Stimulated activated CD8-positive, alpha-beta memory T cell treated with anti-CD3 and anti-CD28 coated beads, Interleukin-15, amount 100 ng/mL, for 24 hours (primary cell): ENCODE measurements at places on chromosomes 3 and 15.

DNA sequence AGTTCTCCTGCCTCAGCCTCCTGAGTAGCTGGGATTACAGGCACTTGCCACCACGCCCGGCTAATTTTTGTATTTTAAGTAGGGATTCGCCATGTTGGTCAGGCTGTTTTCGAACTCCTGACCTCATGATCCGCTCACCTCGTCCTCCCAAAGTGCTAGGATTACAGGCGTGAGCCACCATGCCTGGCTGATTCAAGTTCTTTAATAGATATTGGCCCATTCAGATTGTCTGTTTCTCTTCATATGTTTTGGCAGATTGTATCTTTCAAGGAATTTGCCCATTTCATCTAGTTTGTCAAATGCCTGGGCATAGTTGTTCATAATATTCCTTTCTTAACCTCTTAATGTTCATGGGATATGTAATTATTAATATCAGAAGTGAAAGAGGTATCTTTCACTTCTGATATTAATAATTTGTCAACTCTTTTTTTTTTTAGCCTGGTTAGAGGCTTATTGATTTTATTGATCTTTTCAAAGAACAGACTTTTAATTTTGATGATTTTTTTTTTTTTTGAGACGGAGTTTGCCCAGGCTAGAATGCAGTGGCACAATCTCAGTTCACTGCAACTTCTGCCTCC is 40.2 kb upstream of the ZFAND6 start:
- DNase-seq, result no peak

DNA sequence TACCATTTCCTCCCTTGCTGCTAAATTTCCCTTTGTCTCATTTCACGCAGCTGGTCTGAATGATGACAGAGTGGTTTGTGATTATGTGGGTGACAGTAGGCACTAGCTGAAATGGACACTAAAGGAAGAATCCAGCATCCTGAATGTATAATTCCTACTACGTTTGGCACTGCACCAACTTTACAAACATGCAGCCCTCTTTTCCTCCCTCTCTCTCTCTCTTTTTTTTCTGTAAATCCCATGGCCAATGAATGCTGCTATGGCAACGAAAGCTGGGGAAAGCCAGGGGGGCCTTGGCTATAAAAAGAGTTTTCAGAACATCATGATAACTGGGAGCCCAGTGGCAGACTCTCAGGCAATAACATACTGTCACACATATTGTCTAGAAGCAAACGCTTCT is 367.2 kb upstream of the AGTR1 start:
- no peak for DNase-seq

- DNase-seq, result no peak
Observed at GRCh38 chr3:119586733-119587172, 7.5 kb downstream of the ADPRH start.

DNA sequence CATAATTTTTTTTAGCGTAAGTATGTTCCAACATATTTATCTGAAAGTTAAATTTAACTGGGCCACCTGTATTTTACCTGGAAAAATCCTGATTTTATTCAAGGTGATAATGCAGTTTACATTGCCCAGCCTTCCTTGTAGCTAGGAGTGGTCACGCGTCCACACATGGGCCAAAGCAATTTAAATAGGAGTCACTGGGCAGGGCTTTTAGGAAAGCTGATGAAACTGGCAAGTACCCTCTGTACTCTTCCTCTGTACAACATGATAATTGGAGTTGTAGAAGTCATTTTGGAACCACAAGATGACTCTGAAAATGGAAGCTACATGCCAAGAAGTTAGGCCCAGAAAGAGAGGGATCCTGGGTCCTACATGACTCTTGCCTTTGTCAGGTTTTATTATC is 9.5 kb downstream of the BTD start:
- no peak for DNase-seq

DNA sequence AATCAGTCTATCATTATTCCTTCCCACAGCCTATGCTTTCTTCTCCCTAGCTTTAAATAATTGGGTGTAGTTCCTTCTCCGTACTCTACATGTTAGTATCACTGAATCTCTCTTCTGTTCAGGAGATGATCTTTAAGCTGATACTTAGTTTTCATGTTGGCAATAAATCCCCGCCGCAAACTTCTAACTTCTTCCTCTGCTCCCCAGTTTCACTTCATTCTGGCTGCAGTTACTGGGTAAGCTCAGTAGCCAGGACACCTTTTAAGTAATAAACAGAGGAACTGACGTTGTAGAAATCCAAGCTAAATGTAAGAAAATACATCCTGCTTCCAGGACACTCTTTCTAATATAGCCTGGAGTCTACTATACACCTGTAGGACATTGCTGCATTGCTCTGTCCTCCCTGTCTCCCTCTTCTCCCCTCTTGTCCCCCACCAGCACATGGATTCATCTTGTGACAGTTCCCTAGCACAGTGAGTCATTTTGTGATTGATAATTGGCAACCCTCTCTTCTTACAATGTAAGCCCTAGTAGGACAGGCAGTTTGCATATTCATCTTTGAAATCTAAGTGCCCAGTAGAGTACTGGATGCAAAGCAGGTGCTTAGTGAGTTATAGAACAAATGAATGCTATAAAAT is 598.2 kb downstream of the UNC13C start:
- no peak for DNase-seq

DNA sequence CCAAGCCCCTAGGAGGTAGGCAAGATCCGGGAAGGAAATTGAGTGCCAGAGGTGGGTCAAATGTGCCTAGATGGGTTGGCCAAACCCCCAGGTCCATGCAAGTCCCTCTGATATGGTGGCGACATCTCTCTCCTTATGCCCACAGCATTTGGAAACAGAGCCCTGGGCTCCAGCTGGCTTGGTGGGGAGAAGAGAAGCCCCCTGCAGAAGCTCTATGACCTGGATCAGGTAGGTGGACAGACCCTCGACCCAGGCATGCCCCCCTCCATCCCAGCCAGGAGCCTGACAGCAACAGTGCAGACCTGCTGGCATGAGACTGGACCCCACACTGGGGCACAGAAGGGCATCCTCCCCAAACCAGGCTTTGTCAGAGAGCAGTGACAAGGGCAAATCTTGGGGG is 12.2 kb downstream of the CHST13 start:
- DNase-seq, result no peak

- DNase-seq, result no peak
Observed at GRCh38 chr15:69848551-69849231, 249.0 kb downstream of the TLE3 start.

DNA sequence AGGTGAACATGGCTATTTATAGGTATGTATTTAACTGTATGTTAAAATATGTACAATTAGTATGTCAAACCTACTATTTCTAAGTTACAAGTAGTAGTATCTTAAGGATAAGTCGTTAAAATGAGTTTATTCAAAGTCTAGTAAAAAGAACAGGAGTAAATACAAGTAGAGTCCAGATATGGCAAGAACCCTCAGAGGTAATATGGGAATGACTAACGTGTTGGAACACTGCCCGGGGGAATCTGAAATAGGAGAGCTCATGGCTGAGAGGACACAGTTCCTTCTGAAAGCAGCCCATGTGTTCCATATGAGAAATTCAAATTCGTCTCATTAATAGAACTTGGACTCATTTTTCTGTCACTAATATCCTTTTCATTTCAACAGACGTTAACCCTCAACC is 158.8 kb downstream of the CLSTN2 start:
- DNase-seq, result no peak

- DNase-seq, result no peak
Observed at GRCh38 chr3:58720526-58720925, 54.0 kb upstream of the FAM3D start.

DNA sequence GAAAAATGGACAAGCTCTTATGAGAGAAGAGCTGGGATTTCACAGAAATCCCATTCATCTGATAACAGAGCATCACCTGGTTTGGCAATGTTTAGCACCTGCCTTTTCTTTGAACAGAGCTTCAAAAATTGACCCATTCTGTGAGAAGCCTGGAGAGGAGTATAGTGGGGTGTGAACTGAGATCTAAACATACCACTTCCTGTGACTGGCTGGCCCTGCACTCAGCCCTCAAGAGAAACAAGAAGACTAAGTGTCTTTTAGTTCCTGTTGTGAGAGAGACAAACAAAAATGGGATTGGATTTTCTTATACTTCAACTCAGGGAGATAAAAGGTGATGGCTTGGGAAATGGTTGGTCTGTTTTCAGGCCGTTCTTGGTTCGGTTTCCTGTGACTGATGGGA is 1060.2 kb downstream of the ROBO1 start:
- DNase-seq, result no peak

GRCh38 chr15:51172193-51172592 is 77.5 kb upstream of the TNFAIP8L3 start:
- no peak for DNase-seq

DNA sequence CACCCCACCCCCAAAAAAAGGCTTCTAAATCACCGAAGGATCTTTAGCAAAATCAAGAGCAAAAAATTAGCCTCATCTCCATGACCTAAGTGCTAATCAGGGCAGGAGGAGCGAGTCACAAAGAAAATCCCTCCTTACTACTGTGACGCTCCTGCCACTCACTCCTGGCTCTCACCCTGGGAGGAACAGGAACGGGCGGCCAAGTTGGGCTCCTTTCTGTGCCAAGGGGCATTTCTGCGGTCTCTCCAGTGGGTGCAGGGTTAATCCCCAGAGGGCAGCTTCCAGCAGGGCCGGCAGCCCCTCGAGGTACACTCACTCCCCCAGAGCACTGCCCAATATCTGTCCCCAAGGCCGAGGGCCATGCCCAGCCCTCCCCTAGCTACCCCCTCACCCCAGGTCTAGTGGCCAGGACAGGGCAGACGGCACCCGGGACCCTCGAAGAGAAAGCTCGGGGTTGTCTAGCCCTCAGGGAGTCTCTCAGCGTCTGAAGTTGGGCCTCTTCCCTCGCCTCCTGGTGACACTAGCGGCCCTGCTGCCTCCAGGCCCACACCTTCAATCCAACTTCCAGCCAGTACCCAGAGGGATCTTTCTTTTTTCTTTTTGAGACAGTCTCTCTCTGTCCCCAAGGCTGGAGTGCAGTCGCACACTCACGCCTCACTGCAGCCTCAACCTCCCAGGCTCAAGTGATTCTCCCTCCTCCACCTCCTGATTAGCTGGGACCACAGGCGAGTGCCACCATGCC is 706 bp downstream of the CAV3 start:
- DNase-seq, result no peak

DNA sequence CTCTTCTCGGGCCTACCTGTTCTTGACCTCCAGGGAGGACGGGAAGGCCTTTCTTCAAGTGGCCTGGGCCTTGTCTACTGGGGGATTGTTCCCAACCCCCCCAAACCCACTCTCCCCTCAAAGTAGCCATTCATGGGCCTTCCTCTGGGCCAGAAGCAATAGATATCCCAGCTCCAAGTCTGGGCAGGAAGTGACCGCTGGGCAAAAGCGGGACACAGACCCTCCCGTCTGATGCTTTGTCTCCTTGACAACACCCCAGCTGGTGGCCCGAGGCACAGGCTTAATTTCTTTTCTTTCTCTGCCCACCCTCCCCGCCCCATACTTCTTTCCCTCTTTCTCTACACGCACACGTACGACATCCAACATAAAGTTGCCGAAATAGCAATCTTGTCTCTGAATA is 41.4 kb upstream of the FEZF2 start:
- no peak for DNase-seq

DNA sequence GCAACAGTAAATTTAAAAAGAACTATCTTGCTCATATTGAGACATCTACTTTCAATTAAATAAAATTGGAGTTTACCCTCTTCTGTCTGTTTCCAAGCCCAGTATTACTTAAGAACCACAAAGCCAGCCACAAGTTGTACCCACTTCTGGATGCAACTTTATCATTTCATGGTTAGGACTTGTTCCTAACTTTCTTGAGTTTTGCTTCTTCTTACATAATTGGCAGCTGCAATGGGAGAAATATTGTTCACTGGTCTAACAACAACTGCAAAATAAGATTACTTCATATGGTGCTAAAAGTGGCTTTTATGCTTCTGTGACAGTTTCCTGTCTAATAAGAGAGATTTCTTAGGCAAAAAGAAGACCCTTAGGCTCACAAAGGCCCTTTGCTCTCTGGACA is 240.6 kb downstream of the OTOL1 start:
- no peak for DNase-seq

GRCh38 chr3:141681390-141681780 is 56.7 kb upstream of the RNF7 start:
- no peak for DNase-seq

GRCh38 chr3:186109897-186110803 is 1.3 kb upstream of the ETV5 start:
- DNase-seq, result no peak

DNA sequence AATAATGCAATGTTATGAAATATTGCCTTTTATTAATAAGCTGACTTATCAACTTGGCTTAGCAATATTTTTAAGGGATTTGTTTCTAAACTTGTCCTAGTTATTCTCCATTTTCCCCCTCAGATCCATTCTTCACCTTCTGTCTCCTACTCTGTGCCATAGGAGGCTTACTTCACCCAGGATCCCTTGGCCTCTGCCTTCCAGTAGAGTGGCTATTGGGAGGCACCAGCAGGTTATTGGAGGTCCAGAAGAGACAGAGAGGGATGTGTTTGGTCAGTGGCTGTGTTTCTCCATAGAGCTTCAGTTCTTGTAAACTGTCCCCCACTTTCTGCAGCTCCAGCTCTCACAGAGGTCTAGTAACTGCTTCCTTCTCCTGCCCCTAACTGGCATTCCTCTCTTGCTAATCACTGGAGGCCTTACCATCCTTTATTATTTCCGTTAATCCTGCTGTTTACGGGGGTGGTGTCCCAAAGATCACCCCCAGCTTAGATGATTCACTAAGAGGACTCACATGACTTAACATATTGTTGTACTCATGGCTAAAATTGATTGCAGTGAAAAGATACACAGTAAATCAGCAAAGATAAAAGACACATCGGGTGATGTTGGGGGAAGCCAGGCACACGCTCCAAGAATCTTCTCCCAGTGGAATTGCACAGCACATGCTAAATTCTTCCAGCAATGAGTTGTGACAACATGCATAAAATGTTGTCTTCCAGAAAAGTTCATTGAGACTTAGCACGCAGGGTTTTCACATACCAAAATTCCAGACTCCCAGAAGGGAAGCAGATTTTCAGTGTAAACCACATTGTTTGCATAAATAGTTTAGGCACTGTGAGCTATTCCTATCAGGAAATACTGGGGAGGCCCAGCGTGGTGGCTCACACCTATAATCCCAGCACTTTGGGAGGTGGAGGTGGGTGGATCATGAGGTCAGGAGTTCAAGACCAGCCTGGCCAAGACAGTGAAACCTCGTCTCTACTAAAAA is 67.5 kb downstream of the RPL22L1 start:
- no peak for DNase-seq

- no peak for DNase-seq
Observed at GRCh38 chr3:8597219-8597853, 47.3 kb downstream of the SSUH2 start.

GRCh38 chr3:81419228-81419627 is 342.2 kb downstream of the GBE1 start:
- no peak for DNase-seq

GRCh38 chr3:15094187-15094875 is 4.6 kb downstream of the RBSN start:
- no peak for DNase-seq

DNA sequence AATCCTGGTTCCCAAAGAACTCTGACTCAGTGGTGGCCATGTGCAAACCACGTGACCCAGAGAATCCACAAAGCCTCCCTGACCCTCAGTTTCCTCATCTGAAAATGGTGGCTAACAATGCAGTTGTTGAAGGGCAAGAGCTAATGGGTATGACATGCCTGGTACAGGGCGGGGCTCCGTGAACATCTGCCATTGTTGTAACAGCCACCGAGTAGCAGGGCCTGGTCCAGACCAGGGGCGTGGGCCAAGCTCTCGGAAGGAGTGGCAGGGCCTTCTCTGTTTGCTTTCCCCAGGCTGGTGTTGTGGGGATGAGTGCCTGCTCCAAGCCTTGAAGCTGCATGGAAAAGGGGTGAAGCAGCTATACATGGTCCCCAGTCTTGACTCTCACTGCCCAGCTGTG is 13.4 kb downstream of the MAPKAPK3 start:
- DNase-seq, result no peak

- no peak for DNase-seq
Observed at GRCh38 chr15:79089331-79089889, 1.2 kb downstream of the RASGRF1 start.
